ENCODE measurements at places on chromosomes 5 and 9.

- no peak for DNase-seq
These were observed 211.3 kb downstream of the FAM114A2 start for GRCh38 chr5:153827397-153827796.

DNA sequence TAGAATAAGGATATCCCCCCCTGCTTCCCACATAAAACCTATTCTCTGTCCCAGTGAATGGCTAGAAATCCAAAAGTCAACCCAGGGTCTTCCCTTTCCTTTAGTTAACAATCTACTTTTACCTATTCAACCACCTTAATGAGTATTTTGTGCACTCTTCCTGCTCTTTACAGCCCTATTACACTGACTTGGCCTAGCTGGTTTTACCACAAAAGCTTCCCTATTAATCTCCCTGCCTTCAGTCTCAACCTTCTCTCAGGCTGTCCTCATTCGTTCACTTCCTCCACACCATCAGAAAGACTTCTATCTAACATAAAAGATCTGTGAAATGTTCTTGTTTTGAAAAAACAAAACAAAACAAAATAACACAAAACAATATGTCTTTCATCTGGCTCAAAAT, 16.2 kb downstream of the CTNNAL1 start:
- no peak for DNase-seq

DNA sequence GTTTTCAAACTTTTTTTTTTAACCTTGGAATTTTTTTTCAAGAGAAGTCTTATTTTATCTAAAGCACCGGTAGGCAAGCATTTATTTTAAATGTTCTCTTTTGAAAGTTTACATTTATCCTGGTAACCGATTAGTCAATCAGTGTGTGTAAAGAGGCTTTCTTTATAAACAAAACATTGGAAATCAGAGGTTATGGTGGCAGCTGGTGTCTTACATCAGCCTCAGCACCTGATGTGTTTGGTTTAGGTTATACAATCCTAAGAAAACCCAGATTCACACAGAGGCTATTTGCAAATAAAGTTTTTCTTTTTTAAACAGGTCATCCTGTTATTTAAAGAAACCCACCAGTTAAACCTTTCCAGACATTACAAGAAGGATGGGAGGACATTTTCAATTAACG, 173.3 kb upstream of the GDNF start:
- DNase-seq: no peak

DNA sequence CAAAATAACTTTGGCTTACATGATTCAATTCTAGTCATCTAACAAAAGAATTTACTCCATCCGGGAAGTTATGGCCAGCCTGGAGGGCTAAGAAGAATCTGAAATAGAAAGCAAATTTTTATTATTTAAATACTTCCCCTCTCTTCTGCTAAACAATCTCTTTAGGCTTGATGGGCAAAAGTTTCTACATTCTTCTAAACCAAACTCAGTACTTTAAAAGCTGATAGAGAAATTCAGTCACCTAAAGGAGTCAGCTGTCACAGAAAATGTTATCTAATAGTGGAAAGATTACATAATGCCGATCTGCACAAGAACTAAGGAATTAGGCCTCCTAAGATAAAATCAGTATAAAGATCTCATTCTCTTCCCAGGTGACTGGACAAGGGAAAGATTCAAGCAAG, 32.4 kb downstream of the GNAQ start:
- DNase-seq: no peak

DNA sequence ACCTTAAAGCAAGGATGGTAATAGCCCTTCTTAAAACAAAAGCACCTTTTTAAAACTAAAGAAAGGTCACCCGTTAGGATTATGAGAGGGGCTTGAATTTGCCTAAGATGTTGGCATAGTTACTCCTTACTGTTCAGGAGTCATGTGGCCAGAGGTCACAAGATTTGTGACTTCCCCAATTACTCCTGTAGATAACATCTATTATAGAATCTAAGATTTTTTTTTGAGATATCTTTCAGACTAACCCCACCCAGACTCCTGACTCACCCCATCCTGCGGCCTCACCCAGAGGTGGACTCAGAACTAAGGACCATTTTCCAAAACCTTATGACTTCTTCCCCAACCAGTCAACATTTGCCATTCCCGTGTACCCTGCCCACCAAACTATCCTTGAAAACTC, 2.4 kb downstream of the CD180 start:
- DNase-seq: no peak

- DNase-seq: no peak
These were observed 358.9 kb downstream of the ARRDC3 start for GRCh38 chr5:91024206-91024605.

- peak; percentile 9 for DNase-seq
These were observed 5.6 kb upstream of the PURA start for GRCh38 chr5:140108093-140109017.

DNA sequence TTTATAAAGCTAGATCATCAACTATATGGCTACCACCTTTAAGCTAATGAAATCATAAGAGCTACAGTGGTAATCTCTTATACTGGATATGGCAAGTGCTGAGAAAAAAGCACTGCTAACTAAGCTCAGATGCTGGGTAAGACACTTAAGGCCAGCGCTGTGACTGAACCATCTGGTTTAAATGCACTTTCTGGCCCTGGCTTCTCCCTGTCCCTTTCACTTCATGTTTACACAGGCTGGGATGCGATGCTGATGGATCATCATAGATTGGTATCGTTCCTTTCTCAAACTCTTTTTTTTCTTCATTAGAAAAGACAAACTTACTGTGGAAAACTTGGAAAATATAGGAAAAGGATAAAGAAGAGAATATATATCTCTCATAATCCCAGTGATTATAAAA, 52.3 kb downstream of the KIF24 start:
- no peak for DNase-seq

DNA sequence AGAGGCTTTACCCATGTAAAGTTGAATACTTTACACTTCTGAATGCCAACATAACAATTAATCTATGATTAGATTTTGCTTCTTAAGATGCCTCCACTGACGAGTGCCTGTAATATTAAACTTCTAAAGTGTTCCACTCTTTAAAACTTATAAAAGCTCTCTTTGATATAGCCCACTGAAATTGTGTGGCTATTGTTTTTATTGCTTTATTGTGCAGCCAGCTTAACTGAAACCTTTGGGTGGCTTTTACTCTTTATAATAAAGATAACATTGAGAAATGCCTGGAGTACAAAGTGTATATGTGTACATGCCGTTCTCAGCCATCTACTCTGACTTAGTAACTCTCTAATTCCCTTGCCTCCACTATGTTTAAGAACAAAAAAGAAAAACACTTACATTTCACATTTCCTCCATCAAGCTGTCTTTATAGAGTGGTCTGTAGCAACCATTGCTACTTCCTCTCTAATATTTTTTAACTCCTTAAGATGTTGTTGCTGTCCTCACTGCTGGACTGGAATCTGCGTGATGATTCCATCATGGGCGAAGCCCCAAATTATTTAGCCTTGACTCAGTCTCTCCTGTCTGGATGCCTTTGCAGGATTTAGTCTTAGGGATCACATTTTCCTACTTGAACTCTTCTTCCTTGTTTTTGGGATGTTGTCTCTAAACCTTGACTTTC, 9.1 kb downstream of the PIK3R1 start:
- DNase-seq: no peak

All from stimulated activated CD4-positive, alpha-beta T cell treated with anti-CD3 and anti-CD28 coated beads, Interleukin-12 subunit alpha, Interleukin-12 subunit beta, amount 100 ng/mL, for 24 hours (primary cell).